ENCODE measurements at places on chromosomes 7 and 10. TPM values are rescaled to one million over a fixed set of nuclear protein-coding genes. Genes with fewer than 3 reads are reported as not detected.

DNA sequence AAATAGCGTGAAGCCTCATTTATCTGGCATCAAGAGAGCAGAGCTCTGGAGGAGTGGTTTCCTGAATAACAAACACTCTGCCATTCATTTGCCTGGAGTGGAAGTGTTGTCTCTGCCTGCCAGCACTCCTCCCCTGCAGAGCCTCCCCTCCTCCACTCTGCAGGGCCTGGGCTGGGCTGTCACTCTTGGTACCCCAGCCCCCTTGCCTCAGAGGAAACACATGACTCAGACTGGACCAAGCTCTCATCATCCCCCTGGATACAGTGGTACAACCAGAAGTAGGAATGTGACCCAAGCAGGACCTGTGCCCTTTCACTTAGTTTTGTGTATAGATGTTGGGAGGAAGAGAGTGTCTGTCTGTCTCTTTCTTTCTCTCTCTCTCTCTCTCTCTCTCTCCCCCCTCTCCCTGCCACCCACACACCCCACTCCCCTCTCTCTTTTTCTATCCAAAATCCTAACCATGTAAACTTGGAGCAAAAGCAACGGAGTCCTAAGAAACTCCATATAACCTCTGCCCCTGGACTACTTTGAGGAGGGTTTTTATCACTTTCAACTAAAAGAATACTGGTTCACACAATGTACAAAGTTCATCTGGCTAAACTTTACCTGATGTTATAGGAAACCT lies 43.9 kb downstream of the DOCK4 start:
- H3K4me1 ChIP-seq, result peaks cover 6% of the 10 kb centered on the region
- H3K27me3 ChIP-seq, result no peaks in the 10 kb centered on the region
- DNase-seq, result peak; percentile 58

MRLN gene
- not detected for total RNA-seq

SORCS1 gene
- total RNA-seq, result not detected

- no peaks in the 10 kb centered on the region for H3K27me3 ChIP-seq
- no peak for DNase-seq
- H3K27ac ChIP-seq, result 0 out of 2 replicates have a peak overlapping the region, but pooled peaks have one; percentile 13
- H3K36me3 ChIP-seq, result no peaks in the 10 kb centered on the region
Observed at GRCh38 chr10:90919683-90920574, 958 bp downstream of the ANKRD1 start.

VPS37D gene
- total RNA-seq, result 2.3 TPM

GRCh38 chr10:103154521-103155299 lies 38.4 kb downstream of the NT5C2 start:
- no peaks in the 10 kb centered on the region for H3K27me3 ChIP-seq
- no peak for DNase-seq
- peaks cover 11% of the 10 kb centered on the region for H3K4me1 ChIP-seq
- no peak overlapping the region for H3K4me3 ChIP-seq
